Activated T-cell treated with anti-CD3 and anti-CD28 coated beads, Interleukin-2, amount 50 U/mL, for 72 hours (primary cell): ENCODE measurements at places on chromosomes 11 and 22. TPM values are rescaled to one million over a fixed set of nuclear protein-coding genes. Genes with fewer than 3 reads are reported as not detected.

The LYVE1 gene
- total RNA-seq = not detected

GRCh38 chr11:64933213-64933934 lies 2.3 kb downstream of the GPHA2 start:
- DNase-seq = no peak
- no peaks in the 10 kb centered on the region for H3K27me3 ChIP-seq
- peaks cover 3% of the 10 kb centered on the region for H3K36me3 ChIP-seq
- H3K4me1 ChIP-seq = no peaks in the 10 kb centered on the region
- no peak overlapping the region for H3K4me3 ChIP-seq

GRCh38 chr11:131036514-131036913 lies 120.2 kb upstream of the SNX19 start:
- no peak for DNase-seq
- H3K4me3 ChIP-seq = no peak overlapping the region
- peaks cover 7% of the 10 kb centered on the region for H3K27me3 ChIP-seq

DNA sequence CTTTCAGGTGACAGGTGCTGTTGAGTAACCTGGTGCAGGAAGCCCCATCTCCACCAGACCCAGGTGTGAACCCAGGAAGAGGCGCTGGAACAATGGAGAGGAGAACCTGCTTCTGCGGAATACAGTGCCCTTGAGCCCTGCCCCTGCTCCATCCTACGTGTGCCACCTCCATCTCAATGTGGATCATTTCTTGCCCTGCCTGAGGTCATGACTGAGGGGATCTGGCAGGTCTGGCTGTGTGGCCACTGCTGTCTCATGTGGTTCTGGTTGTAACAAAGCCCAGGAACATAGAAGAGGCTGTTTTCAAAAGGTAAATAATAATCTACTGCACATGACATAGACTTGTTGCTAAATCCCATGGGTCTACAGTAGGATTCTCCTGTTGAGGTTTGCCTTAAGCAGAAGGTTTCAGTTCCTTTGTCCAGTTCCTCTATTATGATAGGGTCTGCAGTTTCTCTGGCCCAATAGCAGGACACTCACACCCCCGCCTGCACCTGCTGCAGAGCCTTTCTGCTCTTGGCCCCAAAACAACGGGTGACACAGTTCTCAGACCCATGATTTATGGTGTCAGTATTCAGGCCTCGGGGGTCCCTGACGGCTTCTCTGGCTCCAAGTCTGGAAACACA lies 113.5 kb upstream of the IGLL5 start:
- no peaks in the 10 kb centered on the region for H3K4me1 ChIP-seq
- no peak overlapping the region for H3K27ac ChIP-seq
- peaks cover 10% of the 10 kb centered on the region for H3K27me3 ChIP-seq
- no peak for DNase-seq

The ZNF280B gene
- total RNA-seq = 4.5 TPM

DNA sequence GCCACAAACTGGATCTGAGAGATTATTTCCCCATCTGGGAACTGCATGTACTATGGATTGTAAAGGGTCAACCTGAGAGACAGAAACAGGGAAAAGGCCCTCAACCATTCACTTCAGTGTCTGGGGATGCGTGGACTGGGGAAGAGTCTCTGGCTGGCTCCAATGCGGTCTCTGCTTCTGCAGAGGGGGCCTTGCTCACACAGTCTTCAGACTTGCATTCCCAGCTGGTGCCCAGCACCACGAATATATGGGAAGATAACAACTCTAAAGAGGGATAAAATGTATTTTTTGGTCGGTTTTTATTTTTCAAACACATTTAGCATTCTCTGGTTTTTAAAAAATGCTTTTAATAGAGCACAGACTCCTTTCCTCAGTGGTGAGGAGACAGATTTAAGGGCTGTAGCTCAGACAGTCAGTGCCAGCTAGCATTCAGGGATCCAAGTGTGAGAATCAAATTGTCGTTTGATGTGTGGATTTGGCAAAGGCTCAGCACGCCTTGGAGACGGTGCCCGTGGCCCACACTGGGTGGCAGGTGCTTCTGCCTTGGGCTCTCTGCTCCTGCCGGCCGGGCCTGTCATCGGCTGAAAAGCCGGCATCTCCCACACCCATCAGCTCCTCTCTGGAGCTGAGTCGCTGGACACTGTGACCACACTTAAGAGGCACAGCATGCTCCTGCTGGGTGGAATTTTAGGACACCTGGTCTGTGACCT lies 8.0 kb upstream of the EFCAB6 start:
- no peaks in the 10 kb centered on the region for H3K4me1 ChIP-seq
- no peak overlapping the region for H3K4me3 ChIP-seq
- peaks cover 8% of the 10 kb centered on the region for H3K27me3 ChIP-seq
- H3K36me3 ChIP-seq = no peaks in the 10 kb centered on the region
- no peak for DNase-seq

The P2RY2 gene
- not detected for total RNA-seq

The PATE2 gene
- total RNA-seq = not detected

GRCh38 chr11:109480251-109480650 lies 58.3 kb downstream of the C11orf87 start:
- H3K36me3 ChIP-seq = no peaks in the 10 kb centered on the region
- no peak overlapping the region for H3K27ac ChIP-seq
- DNase-seq = no peak
- no peak overlapping the region for H3K4me3 ChIP-seq

- DNase-seq = no peak
- H3K36me3 ChIP-seq = peaks cover 3% of the 10 kb centered on the region
- no peak overlapping the region for H3K27ac ChIP-seq
- H3K4me3 ChIP-seq = no peak overlapping the region
- H3K27me3 ChIP-seq = no peaks in the 10 kb centered on the region
Measured at GRCh38 chr11:21385669-21386440, 716.5 kb downstream of the NELL1 start.

DNA sequence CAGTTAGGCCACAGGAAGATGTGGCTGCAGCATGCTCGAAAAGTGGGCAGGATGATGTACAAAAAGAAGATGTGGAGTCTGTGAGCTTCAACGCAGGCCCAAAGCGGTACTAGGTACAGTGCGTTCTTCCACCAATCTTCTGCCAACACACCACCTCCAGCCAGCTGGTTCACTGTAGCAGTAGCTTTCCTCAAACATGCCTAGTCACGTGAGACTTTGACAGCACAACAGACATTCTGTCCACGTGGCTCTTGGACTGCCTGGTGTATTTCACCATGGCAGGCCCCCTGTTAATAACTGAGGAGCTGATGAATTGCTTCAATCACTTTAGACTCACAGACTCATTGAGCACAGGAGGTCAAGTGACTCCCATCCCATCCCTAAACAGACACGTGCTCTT lies 14.1 kb downstream of the SYN3 start:
- no peaks in the 10 kb centered on the region for H3K4me1 ChIP-seq
- no peak for DNase-seq
- H3K36me3 ChIP-seq = no peaks in the 10 kb centered on the region
- peaks cover 17% of the 10 kb centered on the region for H3K27me3 ChIP-seq
- H3K4me3 ChIP-seq = no peak overlapping the region

DNA sequence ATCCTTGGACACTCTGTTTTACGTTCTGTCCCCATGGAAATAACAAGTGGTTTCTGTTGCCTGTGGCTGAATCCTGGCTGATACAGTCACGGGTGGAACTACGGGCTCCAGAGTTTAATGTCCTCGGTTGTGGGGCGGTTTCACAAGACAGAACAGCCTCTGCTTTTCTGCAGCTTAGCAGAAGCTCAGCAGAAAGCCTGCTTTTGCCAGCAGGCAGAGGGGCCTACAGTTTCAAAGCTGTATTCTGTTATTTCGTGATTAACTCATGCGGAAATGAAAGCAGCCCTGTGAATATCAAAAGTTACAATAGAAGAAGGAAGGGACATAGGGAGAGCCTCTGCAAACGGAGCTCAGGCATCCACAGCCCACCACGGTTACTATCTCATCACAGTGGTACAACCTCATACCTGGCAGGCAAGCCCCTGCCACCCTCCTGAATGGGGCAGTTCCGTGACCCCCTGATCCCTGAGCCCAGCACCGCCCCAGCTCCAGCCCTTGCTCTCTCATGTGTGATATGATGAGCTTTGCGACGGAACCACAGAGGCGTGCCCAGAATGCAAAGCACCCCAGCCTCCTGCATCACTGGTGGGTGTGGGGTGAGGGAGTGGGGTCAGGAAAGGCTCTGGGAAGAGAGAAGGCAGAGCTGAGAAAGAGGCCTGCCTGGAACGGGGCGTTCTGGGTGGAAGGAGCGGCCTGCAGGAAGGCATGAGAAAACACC lies 360.6 kb downstream of the BRD1 start:
- peaks cover 3% of the 10 kb centered on the region for H3K36me3 ChIP-seq
- DNase-seq = no peak
- no peaks in the 10 kb centered on the region for H3K27me3 ChIP-seq
- no peak overlapping the region for H3K4me3 ChIP-seq

DNA sequence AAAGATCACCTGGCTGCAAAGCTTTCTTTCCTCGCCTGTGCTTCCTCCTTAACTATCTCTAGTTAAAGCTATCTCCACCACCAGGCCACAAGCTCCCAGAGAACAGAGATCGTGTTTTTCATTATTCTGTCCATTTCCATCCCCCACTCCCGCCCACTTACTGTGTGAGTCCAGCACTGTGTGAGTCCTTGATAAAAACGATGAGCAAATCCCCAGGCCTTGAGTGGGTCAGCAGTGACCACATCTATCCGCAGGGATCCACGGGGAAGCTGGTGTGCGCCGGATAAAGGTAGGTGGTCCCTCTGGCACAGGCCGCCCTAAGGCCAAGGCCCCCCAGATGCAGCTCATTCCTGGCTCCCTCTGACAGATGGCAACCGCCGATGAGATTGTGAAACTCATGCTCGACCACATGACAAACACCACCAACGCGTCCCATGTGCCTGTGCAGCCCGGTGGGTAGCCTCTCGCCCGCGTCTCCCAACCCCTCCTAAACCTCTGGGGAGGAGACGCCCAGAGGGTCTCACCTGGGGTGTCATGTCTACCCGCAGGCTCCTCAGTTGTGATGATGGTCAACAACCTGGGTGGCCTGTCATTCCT lies 9.3 kb downstream of the TKFC start:
- H3K27me3 ChIP-seq = no peaks in the 10 kb centered on the region
- H3K4me3 ChIP-seq = no peak overlapping the region
- H3K36me3 ChIP-seq = no peaks in the 10 kb centered on the region
- H3K4me1 ChIP-seq = no peaks in the 10 kb centered on the region
- H3K27ac ChIP-seq = no peak overlapping the region

The SLC5A4 gene
- total RNA-seq = not detected

The BLID gene
- not detected for total RNA-seq

The SLC17A6 gene
- not detected for total RNA-seq

The YPEL4 gene
- 1.3 TPM for total RNA-seq

The TRPM5 gene
- not detected for total RNA-seq

DNA sequence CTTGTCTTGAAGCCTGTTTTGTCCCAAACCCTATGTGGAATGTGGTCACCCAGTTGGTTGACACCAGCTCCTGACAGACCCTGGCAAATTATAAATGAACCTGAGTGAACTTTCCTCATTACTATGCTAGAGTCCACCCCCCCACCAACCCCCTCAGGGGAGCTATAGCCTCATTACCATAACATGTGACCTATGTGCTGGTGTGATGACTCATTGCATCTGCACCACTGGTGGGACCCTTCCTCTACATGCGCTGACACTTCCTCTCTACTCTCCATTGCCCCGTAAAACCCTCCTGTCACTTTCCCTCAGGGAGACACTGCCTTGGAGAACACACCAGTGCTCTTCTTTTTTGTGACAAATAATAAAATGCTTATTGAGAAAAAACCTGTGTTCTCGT lies 105.0 kb upstream of the SESN3 start:
- no peak overlapping the region for H3K4me3 ChIP-seq
- H3K27ac ChIP-seq = peak overlapping the region; percentile 21
- H3K4me1 ChIP-seq = peaks cover 5% of the 10 kb centered on the region
- H3K36me3 ChIP-seq = no peaks in the 10 kb centered on the region
- no peaks in the 10 kb centered on the region for H3K27me3 ChIP-seq
- DNase-seq = no peak

The KCNK4 gene
- total RNA-seq = 0.35 TPM

The P4HA3 gene
- not detected for total RNA-seq

DNA sequence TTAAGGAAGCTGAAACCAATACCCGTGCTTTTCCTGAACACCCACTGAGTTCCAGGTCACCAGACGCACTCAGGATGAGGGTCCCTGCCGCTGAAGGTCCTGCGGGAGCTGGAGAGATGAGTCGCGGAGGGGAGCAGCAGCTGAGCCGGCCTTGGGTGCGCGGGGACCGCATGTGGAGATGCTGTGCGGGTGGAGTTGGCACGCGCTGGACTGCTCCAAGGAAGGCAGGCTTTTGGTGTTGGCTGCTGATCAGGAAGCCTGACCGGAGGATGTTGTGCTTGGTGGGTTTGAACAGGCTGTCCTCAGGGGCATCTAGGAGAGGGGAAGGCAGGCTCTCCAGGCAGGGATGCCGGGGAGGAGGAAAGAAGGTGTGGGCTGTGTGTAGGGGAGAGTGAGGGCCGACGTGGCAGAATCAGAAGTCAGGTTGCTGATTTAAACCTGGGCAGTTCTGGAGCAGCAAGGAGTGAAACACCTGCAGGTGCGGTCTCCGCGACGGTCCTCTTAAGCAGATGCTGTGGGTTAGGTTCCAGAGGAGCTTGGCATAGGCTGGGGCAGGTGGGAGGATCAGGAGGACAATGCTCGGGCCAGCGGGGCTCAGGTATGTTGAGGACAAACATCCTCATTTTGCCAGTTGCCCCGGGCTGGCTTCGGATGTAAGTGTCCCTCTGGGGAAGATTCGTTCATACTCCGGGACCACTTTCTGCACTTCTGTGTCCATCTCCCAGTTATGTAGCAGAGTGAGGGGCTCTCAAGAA lies 197.5 kb upstream of the B3GAT1 start:
- no peak for DNase-seq
- H3K4me3 ChIP-seq = no peak overlapping the region
- H3K4me1 ChIP-seq = no peaks in the 10 kb centered on the region
- peaks cover 20% of the 10 kb centered on the region for H3K27me3 ChIP-seq

The TPBGL gene
- 0.07 TPM for total RNA-seq

The RASD2 gene
- 0.19 TPM for total RNA-seq

The PRAME gene
- total RNA-seq = 0.41 TPM

- no peaks in the 10 kb centered on the region for H3K4me1 ChIP-seq
- H3K27ac ChIP-seq = no peak overlapping the region
- H3K27me3 ChIP-seq = no peaks in the 10 kb centered on the region
- no peak overlapping the region for H3K4me3 ChIP-seq
Measured at GRCh38 chr11:127800989-127801688, 786.2 kb downstream of the ETS1 start.

DNA sequence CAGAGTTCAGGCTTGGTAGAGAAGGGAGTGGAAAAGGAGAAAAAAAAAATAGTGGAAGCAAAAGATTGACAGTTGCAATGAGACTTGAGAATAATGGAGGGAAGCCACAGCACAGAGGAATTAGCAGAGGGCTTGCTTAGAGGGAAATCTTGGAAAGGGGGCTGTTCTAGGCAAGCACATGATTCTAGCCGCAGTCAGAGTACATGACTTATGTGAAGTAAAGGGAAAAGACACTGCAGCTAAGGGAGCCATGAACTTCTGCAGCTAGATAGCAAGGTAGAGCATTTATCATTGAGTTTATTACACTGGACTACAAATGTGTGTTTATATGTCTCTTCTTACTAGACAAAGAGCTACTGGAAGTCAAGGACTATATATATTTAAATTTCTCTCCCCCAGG lies 144.0 kb upstream of the OPCML start:
- no peaks in the 10 kb centered on the region for H3K27me3 ChIP-seq
- H3K4me3 ChIP-seq = no peak overlapping the region
- no peak for DNase-seq
- H3K4me1 ChIP-seq = no peaks in the 10 kb centered on the region
- H3K27ac ChIP-seq = no peak overlapping the region
- no peaks in the 10 kb centered on the region for H3K36me3 ChIP-seq
